IMR-90 (cell line): ENCODE measurements at places on chromosomes 4 and X. TPM values are rescaled to one million over a fixed set of nuclear protein-coding genes. Genes with fewer than 3 reads are reported as not detected.

Gene IQCM
- polyA plus RNA-seq = not detected in 2 replicates

Gene PLXNB3
- polyA plus RNA-seq = 22.3 and 26.9 TPM in 2 replicates

Gene CT45A10
- not detected in 2 replicates for polyA plus RNA-seq

Gene LIAS
- polyA plus RNA-seq = 7.0 and 7.8 TPM in 2 replicates

Gene OPRPN
- polyA plus RNA-seq = not detected in 2 replicates

Gene CLNK
- polyA plus RNA-seq = not detected in 2 replicates

Gene TMEM255A
- 0.03 TPM in 1 of 2 replicates, not detected in the other for polyA plus RNA-seq

DNA sequence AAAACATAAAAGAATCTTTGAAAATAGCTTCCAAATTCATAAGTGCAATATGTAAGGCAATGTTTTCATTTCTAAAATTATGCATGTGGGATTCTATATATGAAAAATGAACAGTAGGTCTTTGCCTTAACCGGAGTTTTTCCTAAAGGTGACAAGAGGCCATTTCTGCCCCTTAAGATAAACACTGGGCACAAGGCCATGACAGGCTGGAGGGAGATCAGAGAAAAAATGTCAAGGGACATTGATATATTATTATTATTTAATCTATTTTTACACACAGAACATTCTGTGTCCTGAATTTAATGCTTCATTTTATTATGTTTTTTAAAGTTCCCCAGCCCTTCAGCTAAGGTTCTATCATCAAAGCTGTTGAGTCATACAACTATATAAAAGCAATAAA is 118.8 kb downstream of the CHM start:
- DNase-seq = no peak

DNA sequence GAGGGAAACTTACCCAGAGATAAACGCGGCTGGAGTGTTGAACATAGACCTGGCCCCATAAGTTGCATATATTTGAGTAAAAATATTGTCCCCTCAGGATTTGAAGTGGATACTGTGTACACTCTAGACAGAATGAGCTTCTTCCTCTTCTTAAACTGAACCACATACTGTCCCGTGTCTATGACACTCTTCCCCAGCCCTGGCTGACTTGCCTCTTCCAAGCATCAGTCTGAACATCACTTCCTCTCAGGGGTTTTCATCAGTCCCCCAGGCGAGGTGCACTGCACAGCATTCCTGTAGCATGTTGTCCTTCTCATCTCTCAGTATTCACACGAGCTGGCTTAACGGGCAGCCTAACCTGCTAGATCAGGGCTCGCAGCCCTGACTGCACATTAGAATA is 80.5 kb upstream of the TMEM150C start:
- no peak for DNase-seq

- peak; percentile 41 for DNase-seq
Observed at GRCh38 chr4:39030725-39031124, 1.5 kb downstream of the TMEM156 start.

- DNase-seq = peak; percentile 36
Observed at GRCh38 chr4:126123611-126124325, 809.0 kb downstream of the FAT4 start.

DNA sequence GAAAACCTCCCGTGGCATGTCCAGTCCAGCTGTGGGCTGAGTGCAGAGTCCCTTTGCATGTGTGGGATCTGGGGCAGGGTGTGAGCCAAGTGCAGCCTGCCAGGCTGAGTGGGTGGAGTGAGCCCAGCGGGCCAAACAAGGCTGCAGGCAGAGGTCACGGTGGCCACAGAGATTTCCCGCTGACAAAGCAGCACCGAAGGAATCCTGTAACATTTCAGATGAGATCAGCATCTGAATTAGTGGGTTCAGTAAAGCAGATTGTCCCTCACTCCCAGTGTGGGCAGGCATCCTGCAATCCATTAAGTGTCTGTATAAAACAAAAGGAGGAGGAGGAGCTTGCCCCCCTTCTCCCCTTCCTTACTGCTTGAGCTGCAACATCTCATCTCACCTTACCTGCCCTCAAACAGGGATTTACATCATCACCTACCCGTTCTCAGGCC is 324.4 kb downstream of the FAT4 start:
- peak; percentile 1 for DNase-seq

DNA sequence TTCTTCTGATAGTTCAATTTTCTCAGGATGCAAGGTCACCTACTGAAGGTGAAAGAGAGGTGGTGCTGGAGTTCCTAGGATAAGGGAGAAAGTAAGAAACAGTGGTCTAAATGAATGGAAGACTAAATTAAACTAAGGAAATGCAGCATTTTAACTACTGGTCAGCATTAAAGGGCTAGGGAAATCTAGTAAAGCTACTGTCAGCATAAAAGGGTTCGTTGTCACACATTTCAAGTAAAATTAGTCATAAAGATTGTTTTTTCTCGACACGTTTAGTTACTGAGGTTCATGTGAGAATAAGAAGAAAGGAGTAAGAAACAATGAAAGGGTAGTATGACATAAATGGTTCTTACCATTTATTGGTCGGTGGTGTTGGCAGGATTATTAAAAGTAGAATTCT is 40.0 kb upstream of the COX18 start:
- DNase-seq = no peak

DNA sequence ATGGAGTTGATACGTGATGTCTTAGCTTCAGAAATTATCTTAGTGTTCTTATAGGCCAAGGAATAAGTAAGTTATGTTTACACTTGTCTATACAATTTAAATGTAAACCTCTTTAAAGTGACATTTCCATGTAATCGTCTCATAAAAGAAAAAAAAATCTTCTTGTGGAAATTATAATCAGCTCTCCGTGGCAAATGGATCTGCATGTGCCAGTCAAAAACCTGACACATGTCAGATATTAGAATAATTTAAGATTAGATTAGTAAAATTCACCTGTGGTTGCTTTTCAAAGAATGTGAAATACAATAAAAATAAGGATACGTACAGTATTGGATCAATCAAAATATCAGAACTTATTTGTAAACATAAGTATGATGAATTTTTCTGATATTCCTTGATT is 263.9 kb downstream of the ADAMTS3 start:
- no peak for DNase-seq

DNA sequence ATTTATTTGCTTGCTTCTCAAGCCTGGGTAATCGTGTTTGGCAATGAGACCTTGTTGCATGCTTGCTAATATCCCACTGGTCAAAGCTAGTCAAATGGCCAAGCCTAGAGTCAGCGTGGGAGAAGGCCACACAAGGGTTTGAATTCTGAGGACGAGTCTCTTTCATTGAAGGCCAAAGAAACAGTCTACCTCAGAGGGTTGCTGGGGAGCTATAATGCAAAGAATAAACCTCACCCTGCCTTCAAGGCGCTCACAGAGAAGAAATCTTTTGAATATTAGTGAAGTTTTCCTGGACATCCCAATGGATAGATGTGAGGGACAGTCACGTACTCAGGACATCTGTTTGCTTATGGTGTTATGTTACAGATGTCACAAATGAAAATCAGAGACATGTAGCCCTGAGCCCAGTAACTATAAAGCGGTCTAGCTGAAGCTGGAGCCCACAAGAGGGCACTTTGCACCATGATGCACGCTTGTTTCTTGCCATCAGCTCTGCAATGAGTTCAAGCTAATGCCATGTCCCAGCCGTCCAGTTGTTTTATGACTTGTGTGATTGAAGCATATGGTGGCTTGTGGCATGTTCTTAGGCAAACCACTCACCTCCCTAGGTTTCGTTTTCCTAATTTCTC is 1.1 kb upstream of the TLR3 start:
- DNase-seq = peak; percentile 19

- DNase-seq = no peak
Observed at GRCh38 chrX:118675326-118675965, 52.0 kb upstream of the IL13RA1 start.

- no peak for DNase-seq
Observed at GRCh38 chr4:2939383-2940243, 23.6 kb downstream of the NOP14 start.

DNA sequence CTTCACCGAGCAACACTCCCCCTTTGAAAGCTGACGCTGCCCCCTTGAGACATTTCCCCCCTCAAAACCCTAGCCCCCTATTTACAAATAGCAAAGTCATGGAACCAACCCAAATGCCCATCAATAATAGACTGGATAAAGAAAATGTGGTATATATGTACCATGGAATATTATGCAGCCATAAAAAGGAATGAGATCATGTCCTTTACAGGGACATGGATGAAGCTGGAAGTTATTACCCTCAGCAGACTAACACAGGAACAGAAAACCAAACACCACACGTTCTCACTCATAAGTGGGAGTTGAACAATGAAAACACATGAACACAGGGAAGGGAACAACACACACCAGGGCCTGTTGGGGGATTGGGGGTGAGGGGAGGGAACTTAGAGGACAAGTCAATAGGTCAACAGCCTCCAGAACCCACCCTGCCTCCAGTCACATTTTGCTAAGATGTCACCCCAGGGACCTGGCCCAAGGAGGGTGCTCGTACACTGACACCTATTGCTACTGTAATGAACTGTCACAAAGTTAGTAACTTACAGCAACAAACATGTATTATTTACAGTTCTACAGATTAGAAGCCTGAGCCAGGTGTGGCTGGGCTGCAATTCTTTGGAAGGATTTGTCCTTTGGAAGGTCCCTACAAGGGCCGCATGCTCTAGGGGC is 20.6 kb downstream of the SCD5 start:
- DNase-seq = no peak
